ENCODE measurements at places on chromosomes 5 and 9. TPM values are rescaled to one million over a fixed set of nuclear protein-coding genes. Genes with fewer than 3 reads are reported as not detected.

The ABO gene
- total RNA-seq: 3.7 TPM

DNA sequence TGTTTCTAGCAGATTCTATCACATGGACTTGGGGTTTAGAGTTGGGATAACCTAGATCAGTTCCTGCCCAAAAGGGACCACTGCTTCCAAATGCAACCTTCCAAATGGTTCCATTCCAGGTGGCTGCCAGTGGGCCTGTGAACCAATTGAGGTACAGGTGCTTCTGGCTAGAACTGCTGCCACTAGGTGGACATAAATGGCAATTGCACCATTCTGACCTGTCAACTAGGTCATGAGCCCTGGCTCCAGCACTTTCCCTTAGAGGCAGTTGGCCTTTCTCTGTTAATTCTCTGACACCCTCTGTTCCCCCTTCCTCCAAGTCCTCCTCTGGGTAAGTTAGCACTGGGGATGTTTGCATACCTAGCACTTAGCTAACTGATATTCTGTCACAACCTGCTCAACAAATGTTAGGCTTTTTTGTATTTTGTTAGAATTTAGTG is 16.6 kb upstream of the HEMGN start:
- DNase-seq: no peak

GRCh38 chr5:58156973-58157701 is 302.7 kb downstream of the PLK2 start:
- DNase-seq: no peak

- no peak for DNase-seq
These were observed 5.9 kb downstream of the NINJ1 start for GRCh38 chr9:93128011-93128714.

DNA sequence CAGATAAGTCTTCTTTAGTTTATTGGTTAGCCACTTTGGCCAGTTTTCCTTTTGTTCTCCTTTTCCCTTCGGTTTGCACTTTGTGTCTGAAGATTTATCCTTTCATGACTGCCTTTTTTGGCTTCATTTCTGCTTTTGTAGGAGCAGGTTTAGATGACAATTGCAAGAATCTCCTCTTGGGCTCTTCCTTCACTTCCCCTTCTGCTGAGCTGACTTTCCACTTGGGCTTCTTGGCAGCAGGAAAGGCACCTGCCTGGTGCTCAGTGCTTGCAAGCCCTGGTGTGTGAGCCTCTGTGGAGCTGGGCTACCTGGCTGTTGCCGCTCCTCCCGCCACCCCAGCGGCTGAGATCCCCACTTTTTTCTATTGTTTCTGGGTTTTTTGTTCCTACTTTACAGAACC is 7.3 kb downstream of the CCDC112 start:
- DNase-seq: no peak

Data from type B pancreatic cell (in vitro differentiated cells).